ENCODE measurements at places on chromosomes 13 and 19.
A peak's percentile ranks its signal among the peaks of the same experiment; 100 is the strongest.

GRCh38 chr13:111436446-111436845 lies 116.0 kb downstream of the TEX29 start:
- DNase-seq, result no peak

DNA sequence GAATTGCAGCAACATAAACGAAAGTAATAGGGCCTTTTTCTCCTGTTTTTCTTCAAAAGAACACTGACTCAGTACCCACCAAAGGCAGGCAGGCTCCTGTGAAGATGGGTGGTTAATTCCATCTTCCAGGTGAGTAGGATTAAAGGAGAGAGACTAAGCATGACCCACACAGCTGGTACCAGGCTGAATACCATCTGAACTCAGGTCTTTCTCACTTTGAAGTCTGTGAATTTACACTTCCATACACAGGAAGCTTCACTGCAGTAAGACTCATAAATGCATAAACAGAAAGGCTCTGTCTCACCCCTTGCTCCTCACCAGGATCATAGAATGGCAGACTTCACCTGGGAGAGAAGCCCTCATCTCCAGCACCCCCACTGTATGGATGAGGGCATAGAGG lies 194.6 kb downstream of the KLF12 start:
- DNase-seq, result no peak

DNA sequence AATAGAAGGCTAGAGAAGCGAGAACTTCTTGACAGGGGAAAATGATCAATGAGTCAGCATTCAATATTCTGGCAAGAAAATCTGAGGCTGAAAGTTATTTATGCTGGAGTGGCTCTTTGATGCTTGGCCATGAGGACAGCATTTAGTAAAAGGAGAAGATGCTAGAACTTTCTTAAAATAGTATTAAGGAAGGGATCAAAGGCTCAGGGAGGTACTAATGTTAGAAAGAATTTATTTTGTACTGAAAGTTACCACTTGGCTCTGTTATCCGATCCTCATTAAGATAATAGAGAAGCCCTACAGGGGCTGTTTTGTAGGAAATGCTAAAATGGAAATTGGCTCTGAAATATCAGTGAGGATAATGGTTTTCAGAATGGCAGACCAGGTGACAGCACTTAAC lies 1774.6 kb upstream of the PCDH20 start:
- DNase-seq, result no peak

- DNase-seq, result no peak
These were observed 21.9 kb upstream of the TIMM44 start for GRCh38 chr19:7965259-7965841.

DNA sequence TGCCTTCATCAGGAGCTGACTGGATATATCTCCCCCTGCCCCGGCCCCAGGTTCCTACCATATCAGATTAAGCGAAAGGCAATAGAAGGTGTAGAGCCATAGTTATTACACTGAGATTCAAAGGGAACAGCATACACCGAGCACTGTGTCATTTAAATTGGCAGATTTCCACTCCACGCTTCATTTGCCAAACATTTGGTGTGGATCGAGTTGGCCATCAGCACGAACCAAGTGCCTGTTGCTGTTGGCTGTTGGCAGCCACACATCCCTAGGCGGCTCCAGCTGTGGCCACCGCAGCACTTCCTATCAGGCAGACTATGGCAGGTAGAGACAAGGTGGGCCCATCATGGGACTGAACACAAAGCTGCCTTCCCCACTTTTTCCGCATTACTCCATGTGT lies 115.8 kb downstream of the CCNA1 start:
- DNase-seq, result no peak

GRCh38 chr19:42576241-42576640 lies 18.5 kb downstream of the CEACAM8 start:
- no peak for DNase-seq

DNA sequence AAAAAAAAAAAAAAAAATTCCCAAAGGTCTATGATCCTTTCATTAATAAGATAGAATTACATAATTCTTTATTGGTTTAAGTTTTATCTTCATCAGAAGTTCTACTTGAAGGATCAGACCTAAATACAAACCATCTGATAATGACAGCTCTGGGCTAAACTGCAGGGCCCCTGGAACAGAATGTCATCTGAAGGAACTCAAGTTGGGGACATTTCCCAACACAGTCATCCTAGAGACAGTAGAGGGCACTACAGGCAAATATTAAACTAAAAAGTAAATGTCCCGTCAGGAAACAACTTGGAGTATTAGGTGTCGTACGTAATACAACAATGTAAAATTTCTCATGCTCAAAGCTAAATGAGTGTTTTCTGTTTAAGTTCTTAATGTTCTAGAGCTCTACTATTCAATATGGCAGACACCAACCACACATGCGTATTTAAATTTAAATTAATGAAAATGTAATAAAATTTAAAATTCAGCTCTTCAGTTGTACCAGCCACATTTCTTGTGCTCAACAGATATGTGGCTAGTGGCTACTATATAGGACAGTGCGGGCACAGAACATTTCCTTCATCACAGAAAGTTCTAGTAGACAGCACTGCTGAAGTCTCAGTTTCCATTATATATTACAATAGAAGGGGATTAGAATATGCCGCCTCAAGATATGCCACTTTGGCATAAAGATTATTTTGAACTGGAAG lies 21.8 kb upstream of the NAXD start:
- no peak for DNase-seq

GRCh38 chr13:75055296-75055695 lies 426.7 kb downstream of the TBC1D4 start:
- no peak for DNase-seq

DNA sequence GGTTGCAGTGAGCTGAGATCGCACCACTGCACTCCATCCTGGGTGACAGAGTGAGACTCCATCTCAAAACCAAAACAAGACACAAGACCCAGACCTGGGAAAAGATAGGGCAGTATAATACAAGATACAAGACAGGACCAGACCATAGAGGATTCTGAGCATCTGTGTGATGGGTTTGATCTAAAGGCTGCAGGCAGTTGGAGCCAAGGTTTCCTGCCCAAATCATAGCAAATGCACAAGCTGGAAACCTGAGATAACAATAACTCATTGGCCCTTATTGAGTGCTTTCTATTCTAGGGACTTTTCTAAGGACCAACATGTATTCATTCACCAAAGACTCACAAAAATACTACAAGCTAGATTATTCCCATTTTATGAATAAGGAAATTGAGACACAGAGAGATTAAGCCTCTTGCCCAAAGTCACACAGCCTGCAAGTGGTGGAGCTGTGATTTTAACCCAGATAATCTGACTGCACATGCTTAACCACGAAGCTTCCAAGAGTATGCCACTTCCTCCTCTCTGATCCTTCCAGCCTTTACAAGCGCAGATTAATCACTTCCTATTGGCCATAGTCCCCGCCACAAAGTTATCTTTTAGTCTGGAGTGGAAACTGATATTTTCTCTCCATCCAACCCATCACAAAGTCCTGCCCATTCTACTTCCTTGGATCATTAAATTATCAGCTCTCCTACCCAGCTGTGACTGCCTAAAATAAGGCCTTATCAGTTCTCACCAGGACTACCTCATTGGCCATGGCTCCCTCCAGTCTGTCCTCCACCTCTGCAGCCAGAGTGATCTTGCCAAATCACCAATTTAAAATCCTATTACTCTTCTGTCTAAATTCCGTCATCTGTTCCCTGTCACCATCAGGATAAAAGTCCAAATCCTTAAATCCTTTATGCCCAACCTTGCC lies 147.2 kb downstream of the FLT1 start:
- no peak for DNase-seq

DNA sequence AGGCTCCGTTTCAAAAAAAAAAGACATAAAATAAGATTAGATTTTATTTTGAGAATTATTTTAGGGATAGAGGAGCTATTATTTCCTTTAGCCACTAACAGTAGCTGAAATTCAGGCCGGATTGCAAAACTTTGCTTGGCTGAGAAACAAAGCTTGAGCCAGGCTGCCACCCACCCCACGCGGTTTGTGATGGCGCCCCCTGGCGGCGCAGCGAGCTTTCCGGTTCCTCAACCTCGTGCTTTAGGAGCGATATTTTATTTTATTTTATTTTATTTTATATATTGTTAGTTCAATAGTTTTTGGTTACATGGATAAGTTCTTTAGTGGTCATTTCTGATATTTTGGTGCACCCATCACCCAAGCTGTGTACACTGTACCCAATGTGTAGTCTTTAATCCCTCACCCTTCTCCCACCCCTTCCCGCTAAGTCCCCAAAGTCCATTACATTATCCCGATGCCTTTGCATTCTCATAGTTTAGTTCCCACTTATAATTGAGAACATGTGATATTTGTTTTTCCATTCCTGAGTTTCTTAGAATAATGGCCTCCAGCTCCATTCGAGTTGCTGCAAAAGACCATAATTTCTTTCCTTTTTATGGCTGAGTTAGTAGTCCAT lies 19.8 kb upstream of the CEACAM4 start:
- DNase-seq, result no peak

DNA sequence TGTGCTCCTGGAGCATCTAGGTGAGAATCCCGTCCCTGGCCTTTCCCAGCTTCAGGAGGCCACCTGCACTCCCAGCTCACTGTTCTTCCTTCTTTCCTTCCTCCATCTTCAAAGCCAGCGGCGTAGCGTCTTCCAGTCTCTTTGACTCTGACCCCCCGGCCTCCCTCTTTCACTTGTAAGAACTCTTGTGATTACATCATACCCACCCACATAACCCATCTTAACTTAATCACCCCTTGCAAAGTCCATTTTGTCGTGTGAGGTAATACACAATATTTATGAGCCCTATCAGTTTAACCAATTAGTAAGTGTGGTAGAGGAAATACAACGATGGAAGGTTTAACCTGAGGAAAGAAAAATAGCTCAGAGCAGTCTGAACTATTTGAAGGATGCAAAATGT lies 4.6 kb upstream of the CDC16 start:
- no peak for DNase-seq

DNA sequence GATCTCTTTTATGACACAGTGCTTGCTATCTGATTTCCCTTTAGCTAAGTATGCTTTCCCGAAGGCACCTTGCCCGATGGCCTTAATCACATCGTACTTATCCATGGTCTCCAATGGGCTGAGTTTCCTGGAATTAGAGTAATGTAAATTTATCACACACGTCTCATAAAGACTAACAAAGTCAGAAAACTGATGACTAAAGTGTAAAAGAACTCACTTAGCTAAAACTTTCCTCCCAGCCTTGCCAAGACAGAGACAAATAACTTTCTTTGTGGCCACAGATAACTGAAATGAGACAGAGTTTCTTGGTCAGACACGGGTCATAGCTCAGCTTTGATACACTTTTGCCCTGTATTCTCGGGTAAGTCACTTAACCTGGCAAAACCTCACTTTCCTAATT lies 1.5 kb downstream of the NEK5 start:
- no peak for DNase-seq

GRCh38 chr19:38265213-38265861 lies 964 bp downstream of the SPINT2 start:
- DNase-seq, result peak; percentile 68

DNA sequence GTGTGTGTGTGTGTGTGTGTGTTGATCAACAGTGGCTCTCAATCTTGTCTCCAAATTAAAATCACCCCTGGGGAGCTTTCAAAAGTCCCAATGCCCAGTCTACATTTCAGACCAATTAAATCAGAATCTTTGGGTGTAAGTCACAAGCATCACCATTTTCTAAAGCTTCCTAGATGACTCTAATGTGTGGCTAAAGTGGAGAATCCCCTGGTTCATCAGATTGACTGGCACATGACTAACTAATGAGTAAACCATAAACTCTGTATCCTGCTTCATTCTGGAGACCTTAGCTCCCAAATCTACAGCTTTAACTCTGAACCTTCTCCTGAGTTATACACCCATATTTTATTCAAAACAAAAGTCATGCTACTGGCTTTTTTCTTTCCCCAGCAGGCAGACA lies 131.3 kb downstream of the SUCLA2 start:
- DNase-seq, result no peak

DNA sequence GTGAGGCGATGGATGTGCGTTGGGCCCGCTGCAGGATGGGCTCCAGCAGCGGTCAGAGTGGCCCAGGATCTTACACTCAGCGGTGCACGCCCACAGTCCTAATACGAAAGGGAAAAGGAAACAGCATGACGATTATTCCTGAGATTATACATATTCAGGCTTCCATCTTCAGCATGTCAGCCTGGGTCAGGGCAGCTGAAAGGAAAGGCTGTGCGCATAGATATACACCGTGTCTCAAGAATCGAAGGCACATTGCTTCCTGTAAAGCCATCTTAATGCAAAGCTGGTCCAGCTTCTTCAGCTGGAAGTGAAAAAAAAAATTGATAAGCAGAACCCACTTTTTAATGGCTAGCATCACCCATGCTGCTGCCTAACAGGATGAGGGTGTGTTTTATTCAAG lies 3.6 kb downstream of the PCDH8 start:
- no peak for DNase-seq

GRCh38 chr13:33092073-33092987 lies 76.1 kb downstream of the KL start:
- no peak for DNase-seq

GRCh38 chr13:45327253-45327955 lies 13.6 kb downstream of the TPT1 start:
- no peak for DNase-seq

DNA sequence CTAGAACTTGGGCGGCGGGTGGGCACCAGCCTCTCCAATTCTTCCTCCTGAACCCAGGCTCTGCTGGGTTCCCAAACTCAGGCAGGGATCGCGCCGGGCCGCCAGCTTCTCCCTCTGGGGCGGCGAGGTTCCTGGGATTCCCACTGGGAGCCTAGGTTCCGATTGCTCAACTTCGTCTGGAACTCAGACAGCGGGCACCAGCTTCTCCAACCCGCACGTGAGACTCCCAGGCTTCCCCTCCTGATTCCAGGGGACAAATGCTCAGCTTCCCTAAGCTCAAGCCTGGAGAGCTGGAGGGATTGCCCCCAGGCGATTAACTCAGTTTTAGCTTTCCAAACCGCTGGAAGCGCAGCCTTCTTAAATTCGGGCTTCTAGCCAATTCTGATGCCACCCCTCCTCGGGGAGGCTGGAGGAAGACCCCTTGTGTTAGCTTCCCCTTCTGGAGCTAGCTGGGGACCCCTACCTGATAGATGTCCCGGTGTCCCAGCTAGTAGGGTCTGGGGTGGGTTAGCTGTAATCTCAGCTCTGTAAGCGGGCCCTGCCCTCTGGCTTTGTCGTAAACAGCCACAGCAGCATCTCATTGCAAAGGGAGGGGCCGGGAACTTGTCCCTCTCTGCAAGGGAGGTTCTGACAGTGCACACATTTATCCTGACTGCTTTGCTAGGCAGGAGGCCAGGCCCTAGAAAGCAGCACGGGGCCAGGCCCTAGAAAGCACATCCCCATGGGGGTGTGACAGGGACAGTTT lies 671 bp downstream of the MCOLN1 start:
- DNase-seq, result no peak

DNA sequence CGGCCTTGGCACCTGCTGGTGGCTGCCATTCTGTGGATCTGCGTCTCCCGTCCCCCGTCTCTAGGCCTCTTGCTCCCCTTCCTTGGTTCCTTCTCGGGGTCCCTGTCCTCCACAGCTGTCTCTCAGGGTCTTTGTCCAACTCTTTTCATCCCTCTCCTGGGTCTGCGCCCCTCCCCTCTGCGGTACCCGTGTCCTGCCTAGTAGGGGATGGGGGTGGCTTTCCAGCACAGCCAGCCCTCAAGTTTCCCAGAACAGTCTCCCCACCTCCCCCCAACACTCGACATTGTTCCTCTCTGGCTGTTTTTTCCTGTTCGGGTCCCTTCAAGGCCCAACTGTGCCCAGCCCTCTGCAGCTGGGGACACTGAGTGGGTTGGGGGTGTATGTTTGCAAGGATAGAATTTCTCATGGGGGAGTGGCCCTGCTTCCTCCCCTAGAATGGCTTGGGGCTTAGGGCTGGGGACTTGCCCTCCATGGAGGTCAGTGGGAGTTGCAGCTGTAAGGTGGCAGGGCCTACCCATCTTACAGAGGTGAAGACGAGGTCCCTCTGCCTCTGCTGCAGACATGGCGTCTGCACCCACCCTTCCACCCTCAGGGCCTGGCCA lies 762 bp upstream of the ADM5 start:
- no peak for DNase-seq

Data from bone marrow (tissue), 2 donors.